ENCODE measurements at places on chromosomes 5 and 9.
A peak's percentile ranks its signal among the peaks of the same experiment; 100 is the strongest.

DNA sequence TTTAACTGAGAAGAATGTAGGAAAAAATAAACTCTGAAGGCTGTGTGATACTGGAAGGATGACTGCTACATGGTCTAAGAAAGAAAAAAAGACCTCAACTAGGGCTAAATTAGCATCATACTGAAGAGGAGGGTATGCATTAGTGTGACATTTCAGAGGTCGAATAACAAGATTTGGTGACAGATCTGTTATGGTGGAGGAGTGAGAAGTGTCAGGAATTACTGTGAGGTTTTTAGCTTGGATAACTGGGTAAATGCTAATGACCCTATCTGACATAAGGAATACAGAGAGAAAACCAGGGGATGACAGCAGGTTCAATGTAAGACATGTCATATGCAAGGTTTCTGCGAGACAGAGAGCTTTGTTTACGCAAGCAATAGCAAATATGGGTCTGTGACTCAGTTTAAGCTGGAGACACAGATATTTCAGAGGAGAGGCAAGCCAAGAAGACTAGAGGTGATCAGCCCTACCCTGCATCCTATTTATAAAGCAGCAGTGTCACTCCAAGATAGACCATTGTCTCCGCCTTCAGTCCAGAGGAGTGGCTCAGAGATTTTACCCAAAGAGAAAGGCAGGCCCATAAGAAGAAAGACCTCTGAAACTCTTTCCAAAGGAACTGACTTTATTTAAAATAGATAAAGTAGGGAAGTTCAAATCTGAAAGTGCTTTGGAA, 44.3 kb downstream of the FBN2 start:
- no peak for DNase-seq

GRCh38 chr5:36683821-36684434, 77.5 kb downstream of the SLC1A3 start:
- no peak for DNase-seq

- DNase-seq, result no peak
Observed at GRCh38 chr5:178851951-178852350, 7.8 kb upstream of the ZNF354B start.

DNA sequence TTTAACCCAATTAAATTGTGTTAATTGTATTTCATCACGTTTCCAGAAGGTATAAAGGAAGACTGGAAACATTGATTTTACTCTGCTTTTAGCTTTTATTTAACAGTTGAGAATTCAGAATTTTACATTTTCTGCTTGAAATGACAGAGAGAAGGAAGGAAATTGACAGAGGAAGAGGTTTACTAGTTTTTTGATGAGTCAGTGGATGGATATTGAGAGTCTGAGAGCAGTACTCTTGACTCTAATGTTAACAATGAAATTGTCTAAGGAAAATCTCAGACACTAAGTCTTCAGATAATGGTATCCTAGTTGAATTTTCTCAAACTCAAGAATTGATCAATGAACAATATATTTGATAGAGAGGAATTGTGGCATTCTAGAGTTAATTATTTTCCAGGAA, 60.6 kb downstream of the IPO11 start:
- DNase-seq, result no peak

DNA sequence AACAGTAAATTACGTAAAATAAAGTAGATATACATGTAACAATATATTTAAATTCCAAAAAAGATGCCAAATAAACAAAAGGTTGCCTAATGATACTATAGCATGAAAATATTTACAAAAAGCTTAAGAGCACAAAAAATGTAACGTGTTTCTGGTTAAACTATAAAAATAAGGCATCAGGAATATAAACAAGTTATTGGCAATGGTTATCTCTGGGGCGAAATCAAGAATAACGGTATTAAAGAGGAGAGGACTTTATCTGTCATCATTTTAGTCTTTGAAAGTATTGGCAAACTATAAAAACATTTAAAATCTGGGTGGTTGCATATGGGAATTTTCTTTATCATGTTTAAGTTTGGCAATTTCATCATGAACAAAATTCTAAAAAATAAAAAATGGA, 1599.2 kb downstream of the MAT2B start:
- no peak for DNase-seq

- DNase-seq, result no peak
Observed at GRCh38 chr9:20030221-20030620, 241.4 kb upstream of the SLC24A2 start.

GRCh38 chr5:56480705-56481427, 247.7 kb upstream of the ANKRD55 start:
- DNase-seq, result peak; percentile 54

DNA sequence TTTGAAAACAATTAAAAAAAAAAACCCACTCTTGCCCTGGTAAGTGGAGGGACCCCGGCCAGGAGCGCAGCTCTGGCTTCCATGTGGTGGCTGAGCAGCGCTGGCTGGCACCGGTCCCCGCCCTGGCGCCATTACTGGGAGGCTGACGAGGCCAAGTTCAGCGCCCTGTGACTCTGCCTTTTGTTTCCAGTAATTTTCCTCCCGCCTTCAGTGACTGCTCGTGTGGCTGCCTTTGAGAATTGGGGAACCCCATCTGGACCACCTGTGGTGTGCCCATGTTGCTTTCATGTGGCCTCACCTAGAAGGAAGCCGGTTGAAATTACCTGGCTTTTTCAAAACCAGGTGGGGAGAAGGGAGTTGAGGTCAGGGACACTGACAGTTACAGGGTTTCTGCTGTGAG, 136.1 kb downstream of the GAPVD1 start:
- peak; percentile 5 for DNase-seq

DNA sequence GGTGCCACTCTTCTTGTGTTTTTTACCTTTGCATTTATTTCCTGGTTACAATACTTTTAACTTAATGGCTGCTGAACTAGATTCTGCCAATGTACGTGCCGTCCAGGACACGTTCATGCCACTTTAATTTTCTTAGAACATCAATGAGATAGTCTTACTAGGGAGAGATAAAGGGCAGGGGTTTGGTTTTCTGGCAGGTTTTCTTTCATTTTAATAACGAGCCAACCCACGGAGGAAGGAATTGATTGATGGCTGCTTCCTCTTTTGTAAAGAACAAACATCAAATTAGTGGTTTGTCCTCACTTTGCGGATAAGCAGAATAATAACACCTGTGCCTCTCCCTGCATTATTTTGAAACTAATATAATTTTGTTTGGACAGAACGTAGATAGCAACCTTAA, 135.7 kb downstream of the DOCK8 start:
- DNase-seq, result no peak

- DNase-seq, result peak; percentile 97
Observed at GRCh38 chr9:36148311-36149051, 11.9 kb downstream of the GLIPR2 start.

GRCh38 chr5:55535199-55535905, 588 bp upstream of the PLPP1 start:
- DNase-seq, result no peak

GRCh38 chr9:111412280-111412679, 71.9 kb downstream of the ECPAS start:
- DNase-seq, result peak; percentile 28

DNA sequence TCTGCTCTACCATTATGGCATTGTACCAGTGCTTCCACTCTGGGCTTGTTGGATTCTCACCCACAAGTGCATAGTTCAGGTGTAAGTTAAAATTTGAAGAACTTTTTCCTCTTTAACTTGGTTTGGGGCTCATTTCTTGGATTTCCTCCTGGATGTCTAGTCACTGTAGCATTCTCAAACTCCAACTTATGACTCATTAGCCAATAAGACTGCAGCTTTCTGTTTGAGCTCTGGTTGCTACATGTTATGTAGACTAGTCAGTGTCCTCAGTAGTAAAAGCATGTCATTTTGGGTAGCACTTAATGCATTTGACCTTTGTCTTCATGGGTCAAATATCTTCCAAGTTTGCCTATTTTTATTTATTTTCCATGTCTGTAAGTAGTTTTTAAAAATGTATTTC, 790.8 kb downstream of the BRINP1 start:
- no peak for DNase-seq

GRCh38 chr9:115367780-115368525, 250.0 kb upstream of the TNC start:
- no peak for DNase-seq

- DNase-seq, result no peak
Observed at GRCh38 chr9:2870340-2870739, 26.4 kb upstream of the PUM3 start.

- DNase-seq, result no peak
Observed at GRCh38 chr5:123483446-123484077, 28.4 kb upstream of the CSNK1G3 start.

- DNase-seq, result no peak
Observed at GRCh38 chr5:149735066-149735465, 5.0 kb downstream of the PPARGC1B start.

All from hypothalamus (tissue), 51 donors.